ENCODE measurements at places on chromosomes 3 and 15.

DNA sequence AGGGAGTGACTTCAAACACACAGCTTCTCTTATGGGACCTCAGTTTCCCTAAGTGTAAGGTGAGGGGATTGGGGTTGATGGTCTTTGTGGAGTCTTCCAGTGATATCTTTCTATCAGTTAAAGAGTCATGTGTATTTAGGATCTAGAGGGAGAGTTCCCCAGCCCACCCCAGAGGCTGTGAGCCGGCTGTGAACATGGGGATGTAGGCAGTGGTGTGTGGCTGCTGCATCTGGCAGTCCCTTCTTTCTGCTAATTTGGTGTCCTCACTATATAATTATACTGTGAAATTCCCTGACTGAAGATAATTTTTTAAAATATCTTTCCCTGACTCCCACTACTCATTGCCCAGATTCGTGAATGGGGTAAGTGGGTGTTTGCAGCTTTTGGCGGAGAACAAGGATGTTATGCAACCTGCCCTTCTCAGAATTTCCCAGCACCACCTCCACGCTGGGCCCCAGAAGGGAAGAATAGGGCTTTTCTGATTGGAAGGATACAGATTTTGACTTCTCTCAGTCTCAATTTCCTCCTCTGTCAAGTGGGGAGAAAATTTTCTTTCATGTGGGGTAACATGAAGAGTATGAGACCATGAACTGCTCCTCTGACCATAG, 79.0 kb upstream of the RASGRF1 start:
- no peak for DNase-seq

DNA sequence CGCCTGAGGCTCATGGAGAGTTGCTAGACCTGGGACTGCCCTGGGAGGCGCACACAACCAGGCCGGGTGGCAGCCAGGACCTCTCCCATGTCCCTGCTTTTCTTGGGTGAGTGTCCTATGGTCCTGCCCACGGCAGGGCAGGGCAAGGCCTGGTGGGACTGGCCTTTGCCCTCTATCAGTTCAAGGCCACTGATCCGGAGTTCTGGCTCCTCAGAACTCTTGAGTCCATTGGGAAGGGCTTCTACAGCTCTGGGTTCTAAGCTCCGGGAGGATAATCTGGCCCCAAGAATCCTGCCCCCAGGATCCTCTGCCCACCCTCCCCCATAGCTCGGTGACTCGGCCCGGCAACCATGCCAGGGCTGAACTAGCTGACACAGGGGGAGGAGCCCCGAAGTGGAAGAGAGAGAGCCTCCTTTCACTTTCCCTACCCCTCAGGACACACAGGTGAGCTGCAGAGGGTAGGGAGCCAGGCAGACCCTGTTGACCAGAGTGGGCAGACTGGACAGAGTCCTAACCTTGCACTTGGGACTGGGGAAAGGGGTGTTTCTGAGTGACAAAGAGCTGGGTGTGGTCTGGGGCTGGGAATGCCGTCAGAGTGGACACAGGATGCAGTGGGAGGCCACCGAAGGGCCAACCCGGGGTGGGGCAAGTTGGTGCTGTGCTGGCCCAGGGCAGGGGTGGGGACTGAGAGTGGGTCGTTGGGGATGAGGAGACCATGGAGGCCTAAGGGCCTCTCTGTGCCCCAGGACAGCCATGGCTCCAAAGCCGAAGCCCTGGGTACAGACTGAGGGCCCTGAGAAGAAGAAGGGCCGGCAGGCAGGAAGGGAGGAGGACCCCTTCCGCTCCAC, 664 bp downstream of the PARP3 start:
- DNase-seq = peak; percentile 74

DNA sequence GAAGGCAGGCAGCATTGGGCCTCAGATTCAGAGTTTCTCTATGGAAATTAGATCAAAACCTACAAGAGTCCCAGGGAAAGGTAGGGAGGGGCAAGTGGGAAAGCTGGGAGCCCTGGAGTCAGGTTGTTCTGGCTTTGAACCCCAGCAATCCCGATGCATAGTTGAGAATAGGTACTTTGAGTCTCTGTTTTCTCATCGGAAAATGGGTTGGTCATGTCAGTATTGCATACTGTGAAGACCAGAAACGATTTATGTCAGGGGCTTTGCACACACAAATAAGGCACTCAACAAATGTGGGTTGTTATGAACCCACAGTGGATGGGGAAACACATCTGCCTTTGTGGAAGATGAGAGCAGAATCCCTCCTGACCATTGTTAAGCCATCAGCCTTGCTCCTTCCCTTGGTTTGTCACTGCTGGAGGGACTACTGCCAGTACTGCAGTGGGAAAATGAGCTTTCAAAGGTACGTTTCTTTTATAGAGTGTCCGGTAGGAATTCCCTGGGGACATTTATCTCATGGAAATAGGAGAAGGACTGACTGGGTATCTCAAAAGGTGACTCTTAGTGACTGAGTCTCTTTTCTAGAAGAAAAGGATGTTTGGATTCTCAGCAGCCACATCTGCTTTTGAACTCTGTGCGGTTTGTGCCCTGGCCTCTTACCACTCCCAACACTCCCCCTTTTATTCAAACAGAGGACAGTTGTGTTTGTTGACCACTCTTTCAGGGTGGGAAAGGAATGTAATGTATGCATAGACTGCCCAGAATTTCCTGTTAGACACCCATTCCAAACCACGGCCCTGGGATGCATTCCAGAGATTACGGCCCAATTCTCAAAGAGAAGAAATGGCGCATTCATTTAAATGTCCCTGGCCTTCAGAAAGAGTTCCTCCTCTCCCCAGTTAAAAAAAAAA, 54.6 kb upstream of the VILL start:
- DNase-seq = peak; percentile 91

DNA sequence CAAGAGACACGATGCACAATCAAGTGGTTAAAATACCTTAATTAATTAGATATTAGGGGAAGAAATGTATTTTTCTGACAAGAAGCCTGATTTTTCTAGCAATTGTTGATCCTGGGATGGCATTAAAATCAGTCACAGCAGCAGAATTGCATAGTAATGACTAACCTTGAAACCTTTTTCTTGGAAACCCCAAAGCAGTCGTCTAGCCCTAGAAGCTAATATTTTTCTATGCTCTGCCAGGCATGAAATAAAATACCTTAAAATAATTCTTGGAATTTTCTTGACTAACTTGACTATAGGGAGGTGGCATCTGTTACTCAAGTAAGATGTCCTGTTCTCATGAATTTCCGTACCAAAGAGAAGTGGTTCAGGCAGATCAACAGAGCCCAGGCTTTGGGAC, 204.1 kb downstream of the THRB start:
- DNase-seq = peak; percentile 31

DNA sequence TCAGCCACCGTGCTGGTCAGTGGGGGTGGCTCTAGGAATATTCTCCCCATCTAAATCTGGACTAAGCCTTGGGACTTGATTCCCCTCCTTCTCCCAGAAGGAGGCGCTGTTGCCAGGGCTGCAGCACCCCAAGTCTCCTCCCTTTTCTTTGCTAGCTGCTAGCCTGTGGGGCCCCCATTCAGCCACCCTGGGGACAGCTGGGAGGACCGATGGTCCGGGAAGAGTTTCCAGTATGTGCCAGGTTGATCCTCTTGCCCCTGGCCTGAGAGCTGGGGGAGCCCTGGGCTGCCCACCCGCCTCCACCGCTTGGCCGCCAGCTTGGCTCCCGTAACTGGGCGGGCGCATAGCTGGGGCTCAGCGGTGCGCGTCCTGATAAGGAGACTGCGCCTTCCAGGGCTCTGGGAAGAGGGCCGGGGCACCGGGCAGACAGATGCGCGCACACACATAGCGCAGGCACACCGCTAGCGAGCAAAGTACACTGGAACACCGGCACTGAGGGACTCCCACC, 4.2 kb downstream of the SMAD6 start:
- DNase-seq = peak; percentile 80

- DNase-seq = no peak
Observed at GRCh38 chr3:159059395-159059794, 257.5 kb downstream of the MFSD1 start.

- DNase-seq = no peak
Observed at GRCh38 chr3:193845144-193845543, 252.1 kb downstream of the OPA1 start.

GRCh38 chr15:52480990-52481389, 47.7 kb downstream of the MYO5A start:
- no peak for DNase-seq

GRCh38 chr15:68278595-68279405, 1.3 kb downstream of the FEM1B start:
- no peak for DNase-seq

GRCh38 chr15:31254431-31255175, 72.0 kb upstream of the KLF13 start:
- DNase-seq = peak; percentile 76

DNA sequence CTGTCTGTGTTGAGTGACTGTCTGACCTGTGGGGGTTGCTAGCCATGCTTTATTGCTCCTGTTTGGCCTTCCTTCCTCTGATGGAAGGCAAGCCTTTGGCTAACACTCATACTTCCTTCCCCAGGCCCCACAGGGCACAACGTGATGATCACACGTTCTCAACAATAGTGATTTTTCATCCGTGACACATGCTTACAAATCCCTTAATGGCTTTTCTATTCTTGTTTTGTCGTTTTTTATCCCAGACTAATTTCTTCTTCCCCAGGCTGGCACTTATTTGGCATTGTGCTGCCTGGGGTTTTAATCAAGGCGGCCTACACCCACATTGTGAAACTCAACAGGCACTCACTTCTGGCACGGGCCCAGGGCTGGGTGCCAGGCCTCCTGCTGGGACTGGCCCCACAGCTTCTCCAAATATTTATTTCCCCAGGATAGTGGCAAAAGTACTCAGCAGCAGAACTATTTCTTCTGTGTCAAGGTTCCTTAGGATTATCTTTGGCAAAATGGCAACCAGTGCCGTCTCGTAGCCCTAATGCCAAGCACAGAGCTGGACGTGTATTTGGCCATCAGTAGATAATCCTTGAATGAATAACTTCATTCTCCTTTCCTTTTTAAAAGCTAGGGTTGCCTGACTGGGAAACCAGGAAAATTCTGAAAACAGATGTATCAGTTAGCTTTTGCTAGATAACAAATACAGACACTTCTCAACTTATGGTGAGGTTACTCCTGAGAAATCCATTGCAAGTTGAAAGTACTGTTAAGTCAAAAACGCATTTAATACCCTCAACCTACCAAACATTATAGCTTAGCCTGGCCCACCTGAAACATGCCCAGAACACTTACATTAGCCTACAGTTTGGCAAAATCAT, 30.6 kb downstream of the CMTM7 start:
- DNase-seq = peak; percentile 96

DNA sequence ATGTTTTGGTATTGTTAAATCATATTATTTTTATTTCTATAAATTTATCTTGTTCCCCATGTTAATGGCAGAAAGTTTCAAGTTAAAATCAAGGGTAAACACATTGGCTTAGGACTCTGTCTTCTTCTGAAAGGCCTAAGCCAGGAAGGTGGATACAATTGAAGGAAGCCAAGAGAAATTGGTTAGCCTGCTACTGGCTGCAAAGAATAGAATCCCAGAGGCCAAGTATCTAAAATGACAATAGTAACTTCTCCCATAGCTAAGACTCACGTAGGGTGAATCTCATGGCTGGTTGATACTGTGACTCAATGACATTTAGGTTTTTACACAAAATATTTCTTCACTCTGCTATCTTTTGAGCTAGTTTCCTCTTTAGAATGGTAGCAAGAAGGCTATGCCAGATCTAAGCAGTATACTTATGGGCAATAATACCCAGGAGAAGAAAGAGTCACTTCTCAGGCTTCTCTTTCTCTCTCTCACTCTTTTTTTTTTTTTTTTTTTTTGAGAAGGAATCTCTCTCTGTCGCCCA, 621.5 kb upstream of the TBL1XR1 start:
- no peak for DNase-seq

DNA sequence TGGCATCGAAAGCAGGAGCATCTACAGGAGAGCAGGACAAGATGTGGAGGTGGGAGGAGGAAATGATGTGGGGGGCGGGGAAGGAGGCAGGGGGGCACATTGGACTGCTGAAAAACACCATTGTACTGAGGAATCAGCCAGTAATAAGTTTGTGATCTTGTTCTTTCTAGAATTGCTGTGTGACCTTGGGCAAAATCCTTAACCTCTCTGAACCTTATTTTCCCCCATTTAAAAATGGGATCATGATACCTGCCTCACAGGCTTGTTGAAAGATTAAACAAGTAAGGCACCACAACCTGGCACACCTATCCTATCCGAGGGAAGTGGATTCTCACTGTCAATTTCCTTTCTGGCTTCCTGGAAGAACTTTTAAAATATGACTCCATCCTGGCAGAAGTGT, 56.9 kb upstream of the ARRDC4 start:
- DNase-seq = no peak

DNA sequence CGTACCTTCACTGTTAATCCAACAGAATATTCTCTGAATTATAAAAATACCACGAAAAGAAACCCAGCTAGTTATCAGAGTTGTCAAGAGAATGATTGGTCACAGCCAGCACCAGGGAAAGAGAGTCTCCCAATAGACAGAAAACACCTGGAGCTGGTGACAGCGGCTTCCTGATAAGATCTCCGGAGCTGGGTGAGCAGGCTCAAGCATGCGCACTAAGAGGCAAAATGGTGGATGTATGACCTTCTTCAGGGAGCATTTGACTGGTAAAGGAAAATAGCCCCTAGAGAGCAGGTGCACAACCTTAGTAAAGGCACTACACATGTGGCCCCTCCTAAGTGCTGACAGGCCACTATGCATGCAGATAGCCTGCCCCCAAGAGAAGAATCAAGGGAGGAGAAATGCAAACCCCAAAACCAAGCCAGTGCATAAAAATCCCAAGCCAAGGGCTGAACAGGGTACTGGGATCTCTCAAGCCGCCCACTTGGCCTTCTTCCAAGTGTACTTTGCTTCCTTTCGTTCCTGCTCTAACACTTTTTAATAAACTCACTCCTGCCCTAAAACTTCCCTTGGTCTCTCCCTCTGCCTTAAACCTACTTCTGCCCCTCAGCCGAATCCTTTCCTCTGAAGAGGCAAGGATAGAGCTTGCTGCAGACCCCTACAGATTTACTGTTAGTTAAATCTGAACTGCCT, 93.2 kb downstream of the UACA start:
- no peak for DNase-seq

- DNase-seq = peak; percentile 33
Observed at GRCh38 chr3:133896002-133896761, 500 bp upstream of the RAB6B start.

DNA sequence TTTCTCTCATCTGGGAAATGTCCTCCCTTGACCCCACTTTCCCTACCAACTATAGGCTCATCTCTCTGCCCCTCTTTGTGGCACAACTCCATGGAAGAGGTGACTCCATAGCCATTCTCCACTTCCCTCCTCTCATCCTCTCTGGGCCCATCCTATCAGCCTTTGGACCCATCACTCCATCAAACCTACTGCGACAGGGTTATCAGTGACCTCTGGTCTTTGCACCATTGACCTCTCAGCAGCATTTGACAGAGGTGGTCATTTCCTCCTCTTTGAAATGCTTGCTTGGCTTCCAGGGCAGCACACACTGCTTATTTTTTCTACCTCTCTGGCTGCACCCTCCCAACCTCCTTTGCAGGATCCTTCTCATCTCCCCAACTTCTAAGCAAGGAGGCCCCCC, 113.1 kb upstream of the SLC25A36 start:
- no peak for DNase-seq

- peak; percentile 35 for DNase-seq
Observed at GRCh38 chr15:52466134-52466701, 62.5 kb downstream of the MYO5A start.

- DNase-seq = peak; percentile 88
Observed at GRCh38 chr3:4980229-4981203, 1.3 kb downstream of the BHLHE40 start.

- DNase-seq = no peak
Observed at GRCh38 chr3:115758076-115758763, 134.9 kb downstream of the GAP43 start.
